ENCODE measurements at places on chromosomes 6 and 20.

- DNase-seq = no peak
Observed at GRCh38 chr20:40686434-40686882, 2.6 kb downstream of the MAFB start.

- DNase-seq = no peak
Observed at GRCh38 chr6:151175662-151176445, 63.9 kb upstream of the AKAP12 start.

DNA sequence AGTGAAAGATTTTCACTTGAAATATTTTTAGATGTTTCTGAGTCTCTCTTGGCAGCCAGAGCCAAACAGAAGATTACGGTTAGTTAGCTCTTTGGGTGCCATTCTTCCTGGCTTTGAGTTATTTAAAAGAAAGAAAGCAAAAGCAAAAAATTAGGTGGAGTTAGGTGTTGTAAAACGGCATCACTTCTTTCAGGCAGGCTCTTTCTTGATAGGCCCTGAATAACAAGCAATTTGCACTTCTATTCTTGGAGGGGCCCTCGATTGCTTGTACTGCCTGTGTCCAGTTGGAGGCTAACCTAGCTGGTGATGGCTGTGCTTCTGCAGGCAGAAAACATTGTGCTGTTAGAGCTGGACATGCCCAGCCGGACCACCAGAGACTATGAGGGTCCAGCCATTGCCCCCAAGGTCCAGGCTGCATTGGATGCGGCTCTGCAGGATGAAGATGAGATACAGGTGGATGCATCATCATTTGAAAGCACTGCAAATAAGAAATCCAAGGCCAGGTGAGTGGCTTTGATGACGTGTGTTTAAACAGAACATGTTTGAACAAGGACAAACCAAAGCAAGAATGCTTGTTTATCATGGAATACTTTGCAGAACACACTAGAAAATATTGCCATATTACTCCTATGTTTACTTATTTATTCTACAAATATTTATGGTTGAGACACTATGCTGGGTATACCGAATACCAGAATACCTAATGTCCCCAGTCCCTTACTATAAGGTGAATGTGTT lies 28.1 kb upstream of the ASXL1 start:
- no peak for DNase-seq

GRCh38 chr6:73636048-73636447 lies 17.7 kb downstream of the SLC17A5 start:
- no peak for DNase-seq

- no peak for DNase-seq
Observed at GRCh38 chr6:134131530-134132139, 79.2 kb upstream of the SLC2A12 start.

DNA sequence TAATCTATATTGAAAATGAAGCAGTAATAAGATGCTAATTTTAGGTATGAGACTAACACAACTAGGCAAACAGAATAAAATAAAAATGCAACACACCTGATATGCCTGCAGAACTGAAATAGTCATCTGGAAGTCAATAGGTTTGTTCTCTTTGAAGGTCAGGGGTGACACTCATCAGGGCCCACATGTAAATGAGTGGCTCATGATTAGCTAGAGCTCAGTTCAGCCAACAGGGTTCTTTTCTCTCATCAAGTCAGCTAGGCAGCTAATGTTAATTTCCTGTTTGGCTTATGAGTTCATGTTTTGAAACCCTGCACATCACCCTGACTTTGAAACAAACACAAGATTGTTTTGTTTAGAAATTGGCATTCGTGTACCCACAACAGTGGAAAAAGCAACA lies 23.8 kb downstream of the SMLR1 start:
- DNase-seq = no peak

- no peak for DNase-seq
Observed at GRCh38 chr6:125631165-125631564, 118.3 kb upstream of the HEY2 start.

- DNase-seq = no peak
Observed at GRCh38 chr6:157188213-157188612, 135.1 kb downstream of the TMEM242 start.

GRCh38 chr20:43904827-43905177 lies 9.8 kb upstream of the TOX2 start:
- no peak for DNase-seq

DNA sequence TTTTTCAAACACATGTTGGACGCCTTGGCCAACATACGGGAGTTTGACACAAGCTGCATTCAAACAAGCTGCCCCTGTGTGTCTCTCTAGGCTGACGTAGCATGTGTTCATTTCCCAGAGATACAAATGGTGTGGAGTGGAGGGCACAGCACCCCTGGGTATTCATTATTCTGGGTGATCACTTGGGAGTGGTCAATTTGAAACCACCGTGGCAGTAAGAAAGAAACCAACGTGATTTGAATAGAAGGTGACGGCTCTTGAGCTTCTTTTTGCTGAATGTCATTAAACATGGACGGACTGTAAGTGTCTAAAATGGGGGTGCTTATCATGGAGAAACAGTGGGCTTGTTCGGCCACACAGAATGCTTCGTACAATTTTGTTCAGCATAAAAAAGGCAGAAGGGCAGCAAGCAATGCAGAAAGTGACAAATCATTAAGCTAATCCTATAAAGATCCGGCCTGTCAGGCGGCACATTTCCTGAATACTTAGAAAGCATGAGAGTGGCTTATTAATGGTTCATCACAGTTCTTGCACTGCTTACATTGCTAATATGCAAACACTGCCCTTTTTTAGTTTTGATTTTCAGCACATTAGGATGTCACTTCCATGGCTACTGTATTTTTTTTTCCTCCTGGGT lies 1261.9 kb upstream of the CITED2 start:
- no peak for DNase-seq

DNA sequence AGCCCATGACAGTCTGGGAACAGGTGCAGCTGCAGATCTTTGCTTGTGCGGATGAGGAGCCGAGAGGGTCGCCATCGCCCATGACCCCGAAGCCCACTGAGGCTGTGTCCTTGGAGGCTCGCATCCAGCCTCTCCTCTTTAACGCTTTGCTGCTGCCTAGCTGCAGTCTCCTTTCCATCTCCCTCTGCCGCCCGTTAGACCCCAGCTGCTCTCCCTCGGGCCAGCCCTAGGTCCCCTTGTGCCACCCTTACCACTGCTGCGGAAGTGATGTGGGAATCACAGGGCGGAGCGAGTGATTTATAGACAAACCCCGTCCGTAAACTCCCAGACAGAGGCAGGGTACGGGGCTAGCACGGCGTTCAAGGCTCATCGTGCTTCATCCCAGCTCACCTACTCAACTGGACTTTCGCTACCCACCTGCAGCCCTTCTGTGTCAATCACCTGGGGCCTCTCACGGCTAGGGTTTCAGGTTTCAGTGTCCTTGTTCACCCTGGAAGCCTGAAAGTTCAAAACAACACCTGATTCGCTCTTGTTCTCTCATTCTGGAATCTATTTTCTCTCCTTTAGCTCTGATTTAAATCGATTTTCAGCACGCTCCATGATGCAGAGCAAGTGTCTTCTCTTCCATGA lies 76.1 kb downstream of the PAX1 start:
- DNase-seq = no peak

DNA sequence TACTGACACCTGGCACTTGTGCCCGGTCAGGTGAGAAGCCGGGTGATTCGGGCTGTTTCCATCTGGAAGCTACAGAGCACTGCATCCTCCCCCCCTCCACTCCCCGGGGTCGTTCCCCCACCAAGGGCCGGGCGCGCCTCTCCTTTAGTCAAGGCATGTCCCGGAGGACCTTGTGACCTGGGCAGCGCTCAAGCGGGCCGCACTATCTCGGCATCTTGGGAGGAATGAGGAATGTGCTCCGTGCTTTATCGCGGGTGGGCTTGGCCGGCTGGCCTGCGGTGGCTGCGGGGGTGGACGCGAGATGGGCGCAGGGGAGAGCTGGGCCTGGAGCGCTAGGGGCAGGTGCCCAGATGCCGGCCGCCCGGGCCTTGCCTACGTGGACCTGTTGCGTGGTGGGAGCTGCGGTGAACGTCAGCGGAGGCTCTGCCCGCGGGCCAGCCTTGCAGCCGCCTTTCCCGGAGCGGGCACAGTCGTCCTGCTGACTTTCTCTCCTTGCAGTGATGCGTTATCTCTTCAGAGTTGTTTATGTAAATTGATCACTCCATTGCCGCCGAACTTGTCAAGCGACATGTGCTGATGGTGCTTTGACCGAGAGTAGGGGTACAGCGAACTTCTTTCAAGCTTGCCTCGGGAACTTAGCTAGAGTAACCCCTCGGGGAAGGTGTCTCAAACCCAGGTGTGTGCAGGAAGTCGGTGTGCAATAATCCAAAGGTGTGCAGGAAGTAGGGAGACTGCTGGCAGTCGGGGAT lies 1.1 kb downstream of the LRRC1 start:
- no peak for DNase-seq
